ENCODE measurements at places on chromosomes 3 and 15. TPM values are rescaled to one million over a fixed set of nuclear protein-coding genes. Genes with fewer than 3 reads are reported as not detected.

FEZF2 gene
- polyA plus RNA-seq: not detected

ANKUB1 gene
- not detected for polyA plus RNA-seq

SKOR1 gene
- not detected for polyA plus RNA-seq

CYP11A1 gene
- polyA plus RNA-seq: 4,804 TPM

CPB1 gene
- polyA plus RNA-seq: 15.7 TPM

WDR93 gene
- polyA plus RNA-seq: 0.37 TPM

LRRC31 gene
- polyA plus RNA-seq: not detected

ANKRD63 gene
- not detected for polyA plus RNA-seq

PEAK1 gene
- polyA plus RNA-seq: 3.1 TPM

ZPLD1 gene
- not detected for polyA plus RNA-seq

NPAP1 gene
- 0.03 TPM for polyA plus RNA-seq

Measured in adrenal gland (tissue), 19 donors.